ENCODE measurements at places on chromosomes 6 and 20. TPM values are rescaled to one million over a fixed set of nuclear protein-coding genes. Genes with fewer than 3 reads are reported as not detected.

SMIM13 gene
- 16.4 TPM for total RNA-seq

GRCh38 chr6:119453242-119454200 is 104.0 kb upstream of the MAN1A1 start:
- no peak for DNase-seq

DNA sequence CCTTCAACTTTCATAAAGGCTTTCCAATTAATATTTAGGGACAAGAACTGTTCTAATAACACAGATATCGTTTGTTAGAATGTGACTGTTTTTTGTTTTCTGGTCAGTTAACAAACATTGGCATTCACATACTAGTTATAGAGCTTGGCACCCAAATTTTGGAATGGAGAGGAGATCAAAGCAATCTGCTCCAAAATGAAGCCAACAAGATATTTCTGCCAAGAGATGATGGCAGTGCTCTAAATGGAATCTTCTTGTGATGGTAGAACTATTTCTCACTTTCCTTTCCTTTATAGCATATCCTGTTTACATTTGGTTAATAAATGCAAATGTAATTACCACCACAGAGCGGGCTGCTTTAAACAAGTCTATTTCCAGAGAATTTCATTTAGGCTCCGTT is 208.3 kb upstream of the RIMS1 start:
- DNase-seq = no peak

DNA sequence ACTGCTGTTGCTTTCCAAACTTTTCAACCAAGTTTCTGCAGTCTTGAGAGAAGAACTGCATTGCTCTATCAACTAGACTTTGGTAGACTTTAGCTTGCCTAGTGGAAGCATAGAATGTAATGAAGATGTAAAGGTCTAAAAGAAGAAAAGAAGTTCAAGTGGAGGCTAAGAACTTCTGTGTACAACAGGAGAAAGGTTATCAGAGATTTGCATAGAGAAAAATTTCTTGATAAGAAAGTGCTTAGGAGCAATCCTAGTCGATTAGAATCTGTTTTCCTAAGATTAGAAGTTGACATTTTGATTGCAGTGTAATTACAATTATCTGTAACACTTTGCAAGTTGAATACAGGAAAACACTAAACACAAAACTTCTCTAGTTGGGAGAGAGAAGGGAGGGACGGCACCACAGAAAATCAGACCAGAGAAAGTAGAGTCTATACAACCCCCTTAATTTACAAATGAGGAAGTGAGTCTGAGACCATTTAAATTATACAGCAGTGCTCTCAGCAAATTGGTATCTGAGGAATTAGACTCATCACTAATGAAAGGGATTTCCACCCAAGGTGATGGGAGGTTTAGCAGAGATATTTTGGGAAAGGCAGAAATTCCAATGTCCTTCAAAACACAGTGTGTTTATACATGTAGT is 194.3 kb upstream of the MARCKS start:
- DNase-seq = no peak

Data from bronchial epithelial cell (primary cell).